ENCODE measurements at places on chromosomes 11 and 22. TPM values are rescaled to one million over a fixed set of nuclear protein-coding genes. Genes with fewer than 3 reads are reported as not detected.

PATE3 gene
- polyA plus RNA-seq: not detected

SART1 gene
- 34.9 TPM for polyA plus RNA-seq

C1QTNF5 gene
- not detected for polyA plus RNA-seq

FRMD8 gene
- 17.2 TPM for polyA plus RNA-seq

RTN4RL2 gene
- polyA plus RNA-seq: 0.66 TPM

RBMXL2 gene
- not detected for polyA plus RNA-seq

SCGB2A2 gene
- not detected for polyA plus RNA-seq

ACRV1 gene
- 0.52 TPM for polyA plus RNA-seq

WT1 gene
- not detected for polyA plus RNA-seq

CNIH2 gene
- 54.5 TPM for polyA plus RNA-seq

PYGM gene
- polyA plus RNA-seq: 0.43 TPM

MS4A15 gene
- not detected for polyA plus RNA-seq

VPREB1 gene
- polyA plus RNA-seq: not detected

ART1 gene
- polyA plus RNA-seq: not detected

SNU13 gene
- polyA plus RNA-seq: 192 TPM

GPHA2 gene
- polyA plus RNA-seq: not detected

KCNE3 gene
- not detected for polyA plus RNA-seq

MLC1 gene
- polyA plus RNA-seq: not detected

RCOR2 gene
- 41.5 TPM for polyA plus RNA-seq

NXPE1 gene
- not detected for polyA plus RNA-seq

YAP1 gene
- polyA plus RNA-seq: 0.98 TPM

OR51G2 gene
- not detected for polyA plus RNA-seq

BET1L gene
- polyA plus RNA-seq: 7.6 TPM

FGF4 gene
- polyA plus RNA-seq: not detected

ABTB2 gene
- polyA plus RNA-seq: 0.68 TPM

GAL3ST1 gene
- polyA plus RNA-seq: not detected

PAMR1 gene
- polyA plus RNA-seq: 0.48 TPM

NDUFA6 gene
- polyA plus RNA-seq: 273 TPM

E2F8 gene
- polyA plus RNA-seq: 0.07 TPM

OR52H1 gene
- polyA plus RNA-seq: not detected

CCDC157 gene
- polyA plus RNA-seq: 32.2 TPM

TMEM218 gene
- polyA plus RNA-seq: 70.0 TPM

MOGAT2 gene
- not detected for polyA plus RNA-seq

MMP11 gene
- 9.3 TPM for polyA plus RNA-seq

NLRP14 gene
- polyA plus RNA-seq: 0.48 TPM

C11orf91 gene
- polyA plus RNA-seq: not detected

CADM1 gene
- 92.1 TPM for polyA plus RNA-seq

OR10G7 gene
- not detected for polyA plus RNA-seq

CECR2 gene
- polyA plus RNA-seq: 2.1 TPM

ANO5 gene
- polyA plus RNA-seq: 3.6 TPM

CDKN1C gene
- 36.7 TPM for polyA plus RNA-seq

TUBA8 gene
- 1.8 TPM for polyA plus RNA-seq

ATP5MG gene
- 153 TPM for polyA plus RNA-seq

OR4D10 gene
- polyA plus RNA-seq: not detected

SLC43A3 gene
- 0.33 TPM for polyA plus RNA-seq

APOL1 gene
- polyA plus RNA-seq: not detected

RAB38 gene
- polyA plus RNA-seq: 0.40 TPM

UCP3 gene
- 6.8 TPM for polyA plus RNA-seq

MMP7 gene
- not detected for polyA plus RNA-seq

OR52I1 gene
- polyA plus RNA-seq: not detected

Measured in neural cell (in vitro differentiated cells).